Glutamatergic neuron (in vitro differentiated cells): ENCODE measurements at places on chromosomes 11 and 22.

- no peak for DNase-seq
Measured at GRCh38 chr11:124211321-124211720, 28.2 kb downstream of the OR10D3 start.

GRCh38 chr22:49119551-49119952, 708.1 kb downstream of the BRD1 start:
- DNase-seq, result no peak

DNA sequence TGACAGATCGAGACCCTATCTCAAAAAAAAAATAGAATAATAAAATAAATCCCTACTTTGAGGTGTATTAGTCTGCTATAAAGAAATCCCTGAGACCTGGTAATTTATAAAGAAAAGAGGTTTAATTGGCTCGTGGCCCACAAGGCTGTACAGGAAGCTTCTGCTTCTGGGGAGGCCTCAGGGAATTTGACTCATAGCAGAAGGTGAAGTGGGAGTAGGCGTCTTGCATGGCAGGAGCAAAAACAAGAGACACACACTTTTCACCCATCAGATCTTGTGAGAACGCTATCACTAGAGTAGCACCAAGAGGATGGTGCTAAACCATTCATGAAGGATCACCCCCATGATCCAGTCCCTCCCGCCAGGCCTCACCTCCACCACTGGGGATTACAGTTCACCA, 29.2 kb downstream of the CDPF1 start:
- DNase-seq, result no peak

GRCh38 chr11:47137476-47137875, 39.2 kb downstream of the ARFGAP2 start:
- no peak for DNase-seq

GRCh38 chr11:64745189-64745520, 1.2 kb upstream of the RASGRP2 start:
- no peak for DNase-seq

- DNase-seq, result no peak
Measured at GRCh38 chr11:127619946-127620345, 619.4 kb upstream of the KIRREL3 start.

GRCh38 chr11:64094463-64095260, 58.9 kb downstream of the FLRT1 start:
- no peak for DNase-seq

DNA sequence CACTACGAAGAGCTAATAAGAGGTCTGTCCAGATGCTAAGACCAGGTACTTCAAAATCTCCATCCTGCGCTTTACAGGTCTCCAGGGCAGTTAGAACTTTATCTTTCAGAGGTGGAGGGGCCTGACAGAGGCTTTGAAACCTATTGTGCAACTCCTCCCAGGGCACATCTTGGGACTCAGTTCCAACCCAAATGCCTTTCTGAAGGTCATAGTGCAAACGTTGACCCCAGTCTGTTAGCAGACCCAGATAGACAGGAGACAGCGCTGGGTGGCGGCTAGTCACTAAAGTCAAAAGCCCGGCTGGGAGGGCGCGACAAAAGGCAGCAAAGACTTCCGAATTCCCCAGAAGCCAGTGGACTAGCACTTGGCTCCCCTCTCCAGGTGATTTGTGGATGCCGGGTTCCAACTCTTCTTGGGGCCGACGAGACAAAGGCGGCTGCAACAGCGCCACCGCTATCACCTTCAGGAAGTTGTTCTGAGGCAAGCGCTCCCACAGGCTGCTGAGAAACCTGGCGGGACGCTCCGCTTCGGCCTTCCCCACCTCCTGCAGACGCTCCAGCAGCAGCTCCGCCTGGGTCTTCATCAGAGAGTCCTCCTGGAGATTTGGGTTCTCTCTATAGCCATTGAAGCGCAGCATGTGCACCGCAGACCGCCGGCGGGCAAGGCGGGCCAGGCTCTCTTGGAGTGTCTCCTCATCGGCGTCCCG, 728 bp downstream of the FANCF start:
- DNase-seq, result peak; percentile 60

GRCh38 chr22:50439314-50439870, 35.4 kb downstream of the SBF1 start:
- DNase-seq, result no peak

DNA sequence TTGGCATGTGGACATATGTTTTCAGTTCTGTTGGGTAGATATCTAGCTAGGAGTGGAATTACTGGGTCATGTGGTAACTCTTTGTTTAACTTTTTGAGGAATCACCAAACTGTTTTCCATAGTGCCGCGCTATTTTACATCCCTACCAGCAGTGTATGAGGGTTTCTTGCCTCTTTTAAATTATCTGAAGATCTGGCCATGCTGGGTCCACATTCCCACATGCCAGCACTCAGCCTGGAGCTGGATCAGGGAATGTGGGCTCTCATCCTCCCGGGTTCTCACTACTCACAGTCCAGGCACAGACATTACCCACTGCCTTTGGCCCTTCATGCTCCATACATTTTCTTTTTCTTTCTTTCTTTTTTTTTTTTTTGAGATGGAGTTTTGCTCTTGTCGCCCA, 44.6 kb downstream of the RBX1 start:
- no peak for DNase-seq

DNA sequence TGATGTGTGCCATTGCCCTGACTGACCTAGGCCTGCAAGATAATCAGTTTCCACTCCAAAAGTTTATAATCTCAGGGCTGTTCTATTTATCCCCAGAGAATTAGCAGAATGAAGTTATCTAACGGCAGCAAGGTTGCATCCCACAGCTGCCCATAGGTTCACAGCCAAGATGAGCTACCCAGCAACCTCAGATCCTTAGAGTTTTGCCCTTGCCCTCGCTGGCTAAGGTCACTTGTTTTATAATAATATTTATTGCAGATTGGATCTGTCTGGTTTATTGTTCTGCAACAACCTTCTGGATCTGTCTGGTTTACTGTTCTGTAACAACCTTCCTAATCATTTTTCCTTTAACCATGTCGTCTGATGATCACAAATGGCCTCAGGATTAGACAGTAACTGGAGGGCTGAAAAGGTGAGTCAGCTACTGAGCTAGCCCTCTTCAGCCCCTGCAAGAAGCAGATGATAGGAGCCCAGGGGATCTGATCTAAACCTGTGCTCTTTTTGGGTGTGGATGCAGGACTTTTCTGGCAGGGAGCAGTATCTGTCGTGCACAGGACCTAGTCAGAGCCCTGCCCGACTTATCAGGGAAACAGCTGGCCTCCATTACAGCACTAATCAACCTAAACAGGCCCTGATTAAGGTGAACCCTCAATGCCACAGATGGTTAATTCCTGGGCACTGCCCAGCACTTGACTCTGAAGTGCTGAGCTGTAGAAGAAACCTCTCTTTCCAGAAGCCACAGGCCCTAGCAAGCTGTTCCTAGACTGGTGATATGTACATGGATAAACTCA, 642.9 kb upstream of the KIRREL3 start:
- no peak for DNase-seq

GRCh38 chr22:41511521-41511968, 32.7 kb downstream of the POLR3H start:
- DNase-seq, result no peak

- DNase-seq, result no peak
Measured at GRCh38 chr11:111069066-111069465, 176.5 kb upstream of the POU2AF2 start.

- no peak for DNase-seq
Measured at GRCh38 chr11:7611411-7611810, 61.9 kb downstream of the CYB5R2 start.

DNA sequence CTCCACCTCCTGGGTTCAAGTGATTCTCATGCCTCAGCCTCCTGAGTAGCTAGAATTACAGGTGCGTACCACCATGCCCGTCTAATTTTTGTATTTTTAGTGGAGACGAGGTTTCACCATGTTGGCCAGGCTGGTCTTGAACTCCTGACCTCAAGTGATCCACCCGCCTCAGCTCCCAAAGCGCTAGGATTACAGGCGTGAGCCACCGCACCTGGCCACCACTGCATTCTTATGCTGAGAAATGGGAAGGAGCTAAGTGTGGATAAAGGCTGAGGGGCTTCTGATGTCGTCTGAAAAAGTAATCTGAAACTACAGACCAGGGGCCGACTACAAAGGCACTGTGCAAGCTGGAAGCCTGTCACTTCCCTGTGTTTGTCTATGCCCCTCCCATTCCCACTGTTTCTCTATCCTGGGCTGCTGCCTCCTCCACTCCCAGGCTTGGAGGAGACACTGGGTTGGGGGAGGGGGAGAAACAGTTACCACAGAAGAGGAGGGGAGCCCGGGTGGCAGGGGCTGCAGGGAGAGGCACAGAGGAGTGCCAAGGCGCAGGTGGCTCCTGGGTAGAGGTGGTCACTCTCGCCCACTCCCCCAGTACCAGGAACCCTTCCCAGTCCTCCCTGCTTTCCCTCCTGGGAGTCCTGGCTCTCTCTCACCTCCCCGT, 2.9 kb upstream of the MTA2 start:
- DNase-seq, result no peak

DNA sequence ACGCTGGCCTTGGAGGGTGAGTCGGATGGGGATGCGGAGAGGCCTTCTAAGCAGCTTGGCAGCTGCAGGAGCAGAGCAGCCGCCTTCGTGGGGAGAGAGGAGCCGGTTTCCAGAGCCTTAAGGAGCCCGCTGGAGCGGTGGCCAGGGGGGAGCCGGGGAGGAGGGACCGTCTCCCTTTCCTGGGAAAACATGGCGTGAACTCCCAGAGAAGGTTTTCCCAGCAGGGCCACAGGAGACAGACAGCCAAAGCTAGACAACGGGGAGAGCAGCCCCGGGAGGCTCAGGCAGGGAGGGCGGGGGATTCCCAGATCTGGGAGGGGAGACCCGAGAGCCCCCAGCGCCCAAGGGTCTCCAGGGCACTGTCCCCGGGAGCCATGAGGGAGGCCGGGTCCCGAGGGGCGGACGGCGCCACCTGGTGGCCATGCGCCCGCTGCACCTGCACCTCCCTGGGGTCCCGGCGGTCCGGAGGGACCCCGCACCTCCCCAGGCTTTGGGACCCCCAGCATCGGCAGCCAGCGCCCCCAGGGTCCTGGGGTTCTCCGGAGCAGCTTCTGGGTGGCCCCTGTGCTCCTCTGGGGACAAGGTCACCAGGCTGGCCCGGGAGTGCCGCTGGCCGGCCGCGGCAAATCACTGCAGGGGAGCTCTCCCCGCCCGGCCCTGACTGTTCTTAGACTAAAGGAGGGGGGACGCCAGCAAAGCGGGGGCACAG, 2.4 kb upstream of the SYT8 start:
- DNase-seq, result peak; percentile 53

GRCh38 chr11:48055292-48056132, 75.2 kb downstream of the PTPRJ start:
- DNase-seq, result no peak

GRCh38 chr11:65854161-65854592, 3.8 kb downstream of the CFL1 start:
- no peak for DNase-seq

DNA sequence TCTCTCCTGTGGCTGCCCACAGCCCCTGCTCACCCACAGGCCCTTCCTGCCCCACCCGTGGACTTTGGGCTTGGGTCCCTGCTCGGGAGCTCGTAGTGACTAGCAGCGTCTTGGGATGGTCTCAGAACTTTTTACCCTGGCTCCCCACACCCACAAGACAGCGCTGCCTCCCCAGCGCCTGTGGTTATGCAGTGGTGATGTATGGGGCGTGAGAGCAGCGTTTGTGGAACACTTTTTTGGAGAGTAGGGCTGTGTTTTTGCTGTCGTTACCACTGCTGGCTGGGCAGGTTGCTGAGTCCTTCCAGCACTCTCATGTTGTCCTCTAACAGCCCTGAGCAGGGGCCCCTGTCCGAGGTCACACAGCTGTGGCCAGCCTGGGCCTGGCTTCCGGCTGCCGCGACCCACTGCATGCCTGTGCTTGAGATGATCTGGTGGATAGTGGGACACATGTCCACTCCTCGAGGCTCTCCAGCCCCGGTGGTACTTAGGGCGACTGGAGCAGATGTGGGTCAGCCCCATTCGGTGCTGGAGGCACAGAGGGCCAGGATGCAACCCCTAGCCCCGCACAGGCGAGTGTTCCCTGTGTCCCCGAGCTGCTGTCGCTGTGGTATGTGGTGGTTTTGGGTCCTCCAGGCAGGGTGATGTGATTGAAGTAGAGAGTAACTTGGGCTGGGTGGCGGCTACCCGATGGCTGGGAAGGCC, 7.1 kb upstream of the GRAMD4 start:
- DNase-seq, result no peak

DNA sequence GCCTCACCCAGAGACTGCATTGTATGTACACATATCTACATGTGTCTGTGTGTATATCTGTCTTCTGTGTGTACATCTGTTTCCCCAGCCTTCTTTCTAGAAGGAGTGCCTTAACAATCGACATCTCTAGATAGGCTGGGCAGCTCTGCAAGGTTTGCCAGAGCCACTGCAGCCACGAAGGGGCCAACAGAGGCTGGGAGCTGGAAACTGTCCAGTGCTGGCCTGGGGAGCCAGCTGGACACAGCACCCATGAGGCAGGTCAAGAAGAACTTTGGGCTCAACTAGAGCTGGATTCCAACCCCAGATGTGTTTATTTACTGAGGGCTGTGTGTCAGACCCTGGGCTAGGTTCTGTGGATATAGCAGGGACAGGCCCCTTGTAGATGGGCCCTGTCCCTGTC, 3.3 kb downstream of the SGSM1 start:
- no peak for DNase-seq

- no peak for DNase-seq
Measured at GRCh38 chr11:11449327-11449726, 96.3 kb upstream of the CSNK2A3 start.

DNA sequence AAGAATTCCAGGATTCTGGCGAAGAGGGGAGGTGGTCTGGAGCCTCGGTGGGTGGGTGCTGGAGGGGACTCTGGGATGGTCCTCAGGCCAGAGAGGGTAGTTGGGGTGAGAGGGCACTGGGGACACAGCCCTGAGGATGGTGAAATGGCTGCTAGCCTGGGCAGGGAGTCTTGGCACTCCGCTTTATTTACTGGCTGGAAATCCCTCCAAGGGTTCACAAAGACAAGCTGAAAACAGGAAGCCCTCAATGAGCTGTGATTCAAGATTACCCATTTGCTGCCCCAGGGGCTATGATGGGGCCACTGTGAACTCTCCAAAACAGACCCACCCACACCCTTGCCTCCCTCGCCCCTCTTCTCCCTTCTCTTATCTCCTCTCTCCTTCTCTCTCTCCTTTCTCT, 71.9 kb downstream of the FBXO7 start:
- DNase-seq, result no peak

GRCh38 chr22:48670731-48671130, 1156.9 kb downstream of the BRD1 start:
- DNase-seq, result no peak

GRCh38 chr11:80122211-80122610, 681.4 kb upstream of the TENM4 start:
- no peak for DNase-seq

- DNase-seq, result no peak
Measured at GRCh38 chr11:10941414-10941813, 83.6 kb upstream of the ZBED5 start.

DNA sequence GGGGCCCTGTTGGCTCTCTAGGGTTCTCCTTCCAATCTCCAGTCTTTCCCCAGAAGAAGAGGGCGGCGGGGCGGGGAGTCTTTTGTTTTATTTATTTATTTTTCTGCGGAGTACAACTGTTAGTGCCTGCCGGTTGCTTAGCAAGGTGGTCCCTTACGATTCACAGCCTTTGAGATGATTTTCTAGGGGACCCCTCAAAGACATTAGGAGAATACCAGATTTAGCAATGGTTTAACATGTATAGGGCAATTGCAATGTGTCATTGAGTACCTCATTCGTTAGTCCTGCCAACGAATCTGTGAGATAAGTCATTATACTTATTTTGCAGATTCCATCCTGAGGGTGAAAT, 307 bp upstream of the MRPL16 start:
- DNase-seq, result no peak
